ENCODE measurements at places on chromosomes 7 and 10.

GRCh38 chr10:91496016-91496415 lies 85.9 kb downstream of the HECTD2 start:
- DNase-seq, result no peak

DNA sequence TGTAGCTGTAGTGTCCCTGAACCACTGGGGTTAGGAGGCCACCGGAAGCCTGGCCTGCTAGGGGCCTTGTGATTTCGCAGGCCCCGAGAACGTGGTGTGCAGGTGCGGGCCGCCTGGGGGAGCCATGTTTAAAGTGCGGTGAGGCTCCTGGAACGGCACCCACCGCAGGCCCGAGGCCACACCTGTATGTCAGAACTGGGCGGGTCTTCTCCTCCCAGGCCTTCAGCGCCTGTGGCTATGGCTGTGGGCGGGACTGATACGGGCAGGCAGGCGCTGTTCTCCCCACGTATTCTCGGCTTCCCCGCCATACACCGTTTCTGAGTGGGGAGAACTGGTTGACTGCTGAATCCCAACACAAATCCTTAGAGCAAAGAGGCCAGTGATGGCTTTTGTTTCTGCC lies 74.8 kb downstream of the DNAJB6 start:
- no peak for DNase-seq

DNA sequence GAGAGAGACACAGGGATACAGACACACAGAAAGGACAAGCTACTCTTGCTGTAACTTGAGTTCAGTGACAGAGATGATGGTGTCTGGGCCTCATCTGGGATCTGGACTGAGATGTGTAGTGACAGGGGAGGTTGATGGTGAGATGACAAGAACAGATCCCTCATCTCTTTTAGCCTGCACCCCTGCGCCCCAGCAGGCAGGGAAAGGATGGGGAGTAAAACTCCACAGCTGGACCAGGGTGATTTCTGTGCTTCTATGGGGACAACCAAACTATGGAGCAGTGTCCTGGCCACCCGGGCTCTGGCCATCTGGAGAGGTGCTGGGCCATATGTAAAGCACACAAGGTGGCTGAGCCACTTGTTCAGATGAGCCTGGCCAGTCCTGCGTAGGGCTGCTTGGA lies 4.5 kb upstream of the LRRC18 start:
- DNase-seq, result no peak

DNA sequence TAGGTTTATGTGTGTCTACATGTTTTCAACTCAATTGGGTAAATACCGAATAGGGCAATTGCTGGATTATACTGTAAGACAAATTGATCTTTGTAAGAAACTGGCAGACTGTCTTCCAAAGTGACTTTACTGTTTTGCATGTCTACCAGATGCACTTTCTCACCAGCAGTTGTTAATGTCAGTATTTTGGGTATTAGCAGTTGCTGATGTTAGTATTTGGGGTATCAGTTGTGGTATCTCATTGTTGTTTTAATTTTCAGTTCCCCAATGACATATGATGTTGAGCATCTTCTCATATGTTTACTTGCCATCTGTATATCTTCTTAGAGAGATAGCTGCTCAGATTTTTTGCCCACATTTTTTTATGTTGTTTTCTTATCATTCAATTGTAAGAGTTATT lies 10.6 kb downstream of the PDE6C start:
- DNase-seq, result no peak

- no peak for DNase-seq
Observed at GRCh38 chr10:727162-727790, 37.8 kb upstream of the DIP2C start.

DNA sequence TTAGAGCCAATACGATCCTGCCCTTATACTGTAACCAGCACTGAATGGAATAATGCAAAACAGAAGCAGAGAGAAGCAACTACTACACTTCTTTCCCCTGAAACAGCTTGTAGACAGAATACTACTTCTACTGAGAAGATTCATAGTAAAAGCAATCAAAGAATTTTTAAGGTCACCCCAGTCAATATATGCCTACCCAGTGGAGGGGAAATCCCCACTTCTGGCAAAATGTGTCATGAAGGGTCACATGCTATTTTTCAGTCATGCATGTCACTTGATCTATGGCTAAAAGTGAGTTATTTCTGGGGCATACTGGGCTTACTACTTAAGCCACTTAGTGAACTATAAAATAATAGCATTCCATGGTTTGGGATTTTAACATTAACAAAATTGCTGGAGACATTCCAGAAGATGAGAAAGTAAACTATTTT lies 25.6 kb downstream of the IRF5 start:
- DNase-seq, result no peak

- no peak for DNase-seq
Observed at GRCh38 chr7:80563561-80564327, 51.9 kb upstream of the GNAT3 start.

DNA sequence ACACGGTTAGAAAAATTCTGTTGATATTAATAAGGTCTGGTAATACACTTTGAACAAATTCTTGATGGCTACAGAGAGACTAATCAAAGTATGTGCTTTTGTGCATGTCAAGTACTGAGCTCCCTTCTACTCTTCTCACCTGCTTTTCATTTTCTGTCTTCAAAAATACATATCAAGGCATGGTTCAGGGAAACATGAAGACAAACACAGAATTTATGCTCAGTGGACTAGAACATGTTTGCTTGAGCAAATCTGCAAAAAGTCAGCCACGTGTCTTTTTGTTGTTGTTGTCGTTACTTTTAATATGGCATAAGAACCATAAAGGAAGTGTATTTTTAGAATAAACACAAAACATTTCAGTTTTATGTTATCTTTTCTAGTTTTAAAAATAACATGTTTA lies 21.9 kb downstream of the CDK13 start:
- no peak for DNase-seq

GRCh38 chr10:65194126-65194525 lies 1672.9 kb downstream of the REEP3 start:
- DNase-seq, result no peak

GRCh38 chr10:21728618-21729017 lies 194.6 kb downstream of the MLLT10 start:
- DNase-seq, result no peak

- DNase-seq, result no peak
Observed at GRCh38 chr10:62651341-62651740, 153.2 kb upstream of the ADO start.

DNA sequence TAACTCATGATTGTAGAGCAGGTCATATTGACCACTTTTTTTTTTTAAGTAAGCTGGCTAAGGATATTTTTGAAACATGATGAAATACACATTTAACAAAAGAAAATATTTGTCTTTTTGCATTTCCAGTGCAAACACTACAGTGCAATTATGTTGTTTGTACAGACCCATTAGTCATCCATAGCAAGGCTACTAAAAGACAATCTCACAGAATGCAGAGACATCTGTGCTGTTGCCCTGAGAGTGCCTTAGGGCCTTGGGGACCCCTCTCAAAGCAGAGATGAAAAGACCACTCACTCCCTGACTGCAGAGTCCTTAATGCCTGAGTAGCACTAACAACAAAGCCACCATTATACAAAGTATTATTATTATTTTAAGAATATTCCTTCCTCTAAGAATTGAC lies 104.5 kb downstream of the NRCAM start:
- no peak for DNase-seq

DNA sequence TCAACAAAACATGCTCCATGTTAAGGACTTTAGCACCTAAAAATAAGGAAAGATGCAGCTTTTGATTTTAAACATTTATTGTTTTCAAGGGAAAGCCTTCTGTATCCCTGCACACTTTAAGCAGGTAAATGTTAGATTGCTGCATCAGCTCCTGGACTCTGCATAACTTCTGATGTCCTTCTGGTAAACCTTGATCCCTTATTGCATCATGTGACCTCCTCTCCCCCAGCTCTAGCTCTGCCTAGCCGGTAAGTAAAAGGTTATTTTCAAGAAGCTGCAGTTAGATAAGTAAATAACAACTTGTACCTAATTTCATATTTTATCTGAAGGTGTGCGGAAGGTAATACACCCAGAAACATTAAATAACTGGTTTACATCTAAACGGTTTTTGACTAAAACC lies 37.5 kb downstream of the PDK4 start:
- no peak for DNase-seq

- DNase-seq, result no peak
Observed at GRCh38 chr10:128160297-128160711, 34.1 kb upstream of the MKI67 start.

- no peak for DNase-seq
Observed at GRCh38 chr7:150311146-150311545, 12.0 kb upstream of the LRRC61 start.

GRCh38 chr10:18449611-18450026 lies 201.8 kb downstream of the NSUN6 start:
- DNase-seq, result no peak

GRCh38 chr10:91652364-91652763 lies 19.5 kb upstream of the PPP1R3C start:
- no peak for DNase-seq

GRCh38 chr10:51406581-51406980 lies 292.8 kb downstream of the CSTF2T start:
- no peak for DNase-seq

DNA sequence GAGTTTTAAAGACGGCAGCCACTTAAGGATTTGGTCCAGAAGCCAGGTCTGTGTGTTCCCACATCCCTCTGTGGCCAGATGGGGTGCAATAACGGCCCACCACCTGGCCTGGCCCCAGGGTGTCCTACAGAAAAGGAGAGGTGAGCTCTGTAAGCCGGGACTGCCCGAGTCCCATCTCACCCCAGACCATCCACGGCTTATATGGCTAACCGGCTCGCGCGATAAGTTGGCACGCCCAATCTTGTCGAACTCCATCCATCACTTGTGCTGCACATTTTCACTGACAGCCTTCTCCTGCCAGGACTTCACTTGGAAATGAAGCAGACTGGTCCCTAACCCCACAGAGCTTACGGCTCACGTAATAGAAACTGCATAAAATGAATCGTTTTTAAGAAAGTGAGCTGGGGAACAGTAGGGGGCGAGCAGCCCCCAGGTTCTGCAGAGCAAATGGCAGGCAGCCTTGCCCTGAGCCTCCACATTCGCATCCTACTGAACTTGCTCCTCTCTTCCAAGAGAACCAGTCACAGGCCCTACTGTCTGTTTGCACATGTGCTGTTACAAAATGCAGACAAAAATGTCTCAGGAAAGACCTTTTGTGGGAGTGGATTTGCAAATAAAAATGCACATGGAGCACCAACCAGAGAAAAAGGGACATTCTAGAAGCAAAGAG lies 98.2 kb downstream of the TNS3 start:
- no peak for DNase-seq

- DNase-seq, result no peak
Observed at GRCh38 chr7:28328822-28329660, 83.3 kb upstream of the CREB5 start.

DNA sequence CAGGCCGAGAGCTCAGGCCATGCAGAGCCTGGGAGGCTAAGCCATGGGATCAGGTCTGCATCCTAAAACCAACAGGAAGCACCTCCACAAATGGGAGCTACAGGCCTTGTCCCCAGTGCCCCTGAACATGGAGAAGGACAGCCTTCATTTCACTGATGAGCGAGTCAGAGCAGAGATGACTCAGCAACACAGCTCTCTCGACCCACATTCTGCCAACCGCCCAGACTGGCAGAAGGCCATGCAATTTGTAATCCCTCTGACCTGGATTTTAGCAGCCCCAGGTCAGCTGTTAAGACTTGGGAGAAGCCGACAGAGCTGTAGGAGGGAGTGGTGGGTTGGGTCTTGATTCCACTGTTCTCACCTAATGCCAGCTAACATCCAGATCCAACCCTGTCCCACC lies 25.5 kb downstream of the VOPP1 start:
- peak; percentile 43 for DNase-seq

GRCh38 chr7:74512762-74513161 lies 59.1 kb downstream of the GTF2IRD1 start:
- no peak for DNase-seq

- no peak for DNase-seq
Observed at GRCh38 chr7:142420554-142421362, 162.9 kb upstream of the PRSS58 start.

- DNase-seq, result peak; percentile 82
Observed at GRCh38 chr10:47165711-47166404, 134.1 kb upstream of the GDF10 start.

DNA sequence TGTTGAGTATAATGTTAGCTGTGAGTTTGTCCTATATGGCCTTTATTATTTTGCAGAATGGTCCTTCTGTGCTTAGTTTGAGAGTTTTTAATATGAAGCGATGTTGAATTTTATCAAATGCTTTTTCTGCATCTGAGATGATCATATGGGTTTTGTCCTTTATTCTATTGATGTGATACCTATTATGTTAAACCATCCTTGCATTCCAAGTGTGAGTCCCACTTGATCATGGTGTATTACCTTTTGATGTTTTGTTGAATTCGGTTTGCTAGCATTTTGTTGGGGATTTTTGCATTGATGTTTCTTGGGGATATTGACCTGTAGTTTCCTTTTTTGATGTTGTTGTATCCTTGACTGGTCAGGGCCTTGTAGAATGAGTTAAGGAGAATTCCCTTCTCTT lies 166.4 kb downstream of the MLLT10 start:
- DNase-seq, result no peak
